ENCODE measurements at places on chromosomes 6 and 20. TPM values are rescaled to one million over a fixed set of nuclear protein-coding genes. Genes with fewer than 3 reads are reported as not detected.

SCRT2 gene
- not detected for total RNA-seq

TCF21 gene
- not detected for total RNA-seq

WFDC10B gene
- total RNA-seq = not detected

TRMT6 gene
- total RNA-seq = 9.7 TPM
